Activated naive CD8-positive, alpha-beta T cell treated with anti-CD3 and anti-CD28 coated beads, Interleukin-2, amount 50 U/mL, for 16 hours (primary cell): ENCODE measurements at places on chromosomes 6 and 20.

DNA sequence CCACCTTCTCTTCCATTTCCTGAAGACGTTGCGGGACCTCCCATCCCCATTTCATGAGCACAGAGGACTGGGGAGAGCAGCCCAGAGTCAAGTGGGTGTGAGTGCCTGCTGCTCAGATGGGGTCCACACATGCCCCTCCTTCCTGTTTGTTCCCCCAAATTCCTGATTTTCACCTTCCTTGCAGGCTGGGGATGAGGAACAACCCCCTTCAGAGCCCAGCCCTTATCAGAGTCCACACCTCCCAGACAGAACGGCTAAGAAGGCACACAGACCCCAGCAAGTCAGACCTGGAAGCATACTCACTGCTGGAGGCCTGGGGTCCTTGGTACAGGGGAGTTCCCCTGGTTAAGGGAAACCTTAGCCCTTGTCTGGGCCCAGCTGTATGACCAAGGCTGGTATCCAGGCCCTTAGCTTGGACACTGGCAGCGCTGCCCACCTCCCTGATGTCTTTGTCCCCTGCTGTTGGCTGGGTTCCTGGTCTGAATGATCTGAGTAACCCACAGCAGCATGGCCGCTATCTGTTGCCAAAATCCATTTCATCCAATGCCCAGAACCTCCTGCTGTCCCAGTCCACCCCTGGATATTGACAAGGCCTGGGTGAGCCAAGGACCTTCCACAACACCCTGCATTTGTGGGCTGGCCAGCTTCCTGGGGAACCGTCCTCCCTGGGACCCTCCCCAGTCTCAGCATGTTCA, 230.9 kb downstream of the SYNDIG1 start:
- no peak for DNase-seq

DNA sequence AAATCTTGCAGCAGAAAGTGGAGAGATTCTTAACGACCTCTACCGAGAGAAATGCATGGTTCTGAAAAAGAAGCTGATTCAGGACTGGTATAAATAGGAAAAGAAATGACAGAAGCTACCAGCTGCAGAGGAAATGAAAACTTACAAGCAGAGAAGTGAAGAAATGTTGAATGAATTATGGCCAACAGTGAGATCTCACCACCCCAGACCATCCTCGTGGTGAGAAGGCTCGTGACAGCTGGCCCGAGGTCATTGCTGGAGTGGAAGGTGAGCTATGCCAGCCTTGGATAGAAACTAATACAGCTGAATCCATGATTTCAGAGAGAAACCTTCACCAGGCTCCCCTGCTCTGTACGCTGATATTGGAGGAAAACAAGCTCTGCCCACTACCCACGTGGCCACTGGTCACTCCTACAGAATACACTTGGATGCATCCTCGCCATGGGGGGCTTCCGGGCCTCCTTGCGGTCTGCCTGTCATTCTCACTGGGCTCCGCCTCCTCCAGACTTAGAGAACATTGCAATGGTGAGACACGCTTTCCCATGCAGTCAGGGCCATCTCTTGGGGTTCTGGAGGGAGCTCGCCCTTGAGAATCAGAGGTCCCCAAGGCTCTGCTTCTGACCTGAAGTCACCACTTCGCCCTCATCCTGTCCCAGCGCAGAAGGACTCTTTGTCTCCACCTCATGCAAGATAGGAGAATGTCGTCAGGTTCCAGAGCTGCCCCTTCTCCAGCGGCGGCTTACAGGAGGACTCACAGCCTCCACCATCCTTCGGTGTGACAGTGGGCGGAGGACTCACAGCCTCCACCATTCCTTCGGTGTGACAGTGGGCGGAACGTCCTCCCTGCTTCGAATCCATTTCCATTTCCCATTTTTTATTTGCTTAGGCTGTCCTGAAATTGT, 10.6 kb upstream of the TUBB2B start:
- DNase-seq: no peak

- DNase-seq: no peak
Measured at GRCh38 chr6:14035071-14035847, 82.3 kb upstream of the CD83 start.

DNA sequence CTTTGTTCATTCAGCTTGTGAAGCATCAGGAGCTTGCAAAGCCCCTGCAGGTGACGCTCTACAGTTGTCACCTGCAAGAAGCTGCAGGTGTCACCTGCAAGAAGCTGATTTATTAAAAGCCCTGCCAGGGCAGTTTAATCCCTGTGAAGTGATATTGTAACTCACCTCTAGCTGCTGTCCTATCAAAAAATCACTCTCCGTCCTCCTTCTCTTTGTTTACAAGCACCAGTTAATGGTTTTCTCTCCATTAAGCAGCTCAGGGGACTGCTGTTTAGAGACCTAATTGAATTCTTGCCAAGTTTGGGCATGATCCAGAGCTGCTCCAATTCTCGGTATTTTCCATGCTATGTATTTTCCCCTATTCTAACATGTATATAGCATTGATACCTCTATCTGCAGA, 345.9 kb downstream of the ARHGAP18 start:
- no peak for DNase-seq

DNA sequence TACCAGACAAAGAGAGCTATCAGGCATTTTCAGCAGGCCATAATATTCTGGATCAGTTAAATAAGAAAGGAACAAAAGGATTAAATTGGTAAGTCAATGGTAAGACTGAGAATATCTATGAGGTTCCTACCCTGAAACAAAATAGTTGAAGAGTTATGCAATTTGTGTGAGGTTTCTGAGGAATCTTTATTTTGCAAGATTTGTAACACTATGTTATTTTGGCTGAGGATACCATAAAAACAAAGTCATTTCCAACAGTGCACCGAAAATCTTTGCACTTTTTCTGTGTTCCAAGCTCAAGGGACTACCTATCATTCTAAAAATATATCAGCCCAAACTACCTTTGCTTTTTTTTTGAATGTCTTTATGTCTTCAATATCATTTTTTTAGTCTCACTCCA, 383.3 kb upstream of the CITED2 start:
- no peak for DNase-seq

GRCh38 chr6:3455147-3455568, 1.7 kb downstream of the SLC22A23 start:
- no peak for DNase-seq

DNA sequence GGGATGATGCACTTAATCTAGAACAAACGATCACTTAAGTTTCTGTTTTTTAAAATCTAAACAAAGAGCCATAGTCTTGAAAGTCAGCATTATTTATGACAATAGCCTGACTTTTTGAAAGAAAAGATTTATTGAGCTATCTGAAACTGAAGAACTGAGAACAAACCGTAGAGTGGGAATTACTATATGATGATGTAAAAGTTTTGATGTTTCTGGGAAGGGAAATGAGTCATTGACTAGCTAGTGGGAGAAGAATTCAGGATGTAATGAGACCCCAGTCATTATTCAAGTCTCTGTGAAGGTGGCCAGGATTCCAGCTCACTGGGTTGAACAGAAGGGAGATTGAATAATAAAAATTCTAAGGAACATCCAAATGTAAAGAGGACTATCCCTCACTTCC, 83.4 kb upstream of the FABP7 start:
- DNase-seq: no peak

DNA sequence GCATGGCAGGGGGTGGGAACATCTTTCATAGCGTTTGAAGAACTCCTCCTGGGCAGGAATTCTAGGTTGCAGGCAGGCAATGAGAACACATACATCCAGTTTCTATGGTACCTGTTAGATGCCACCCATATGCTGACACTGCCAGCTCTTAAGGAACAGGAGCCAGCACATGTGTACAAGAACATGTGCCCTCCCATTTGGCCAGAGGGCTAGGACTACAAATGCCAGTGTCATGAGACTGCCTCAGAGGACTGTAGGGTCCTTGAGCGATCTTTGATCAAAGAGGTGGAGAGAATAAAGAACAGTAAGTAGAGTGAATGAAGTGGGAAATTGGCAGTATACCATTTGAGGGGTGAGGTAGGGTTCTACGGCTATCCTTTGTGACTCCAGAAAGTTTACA, 45.8 kb downstream of the GCLC start:
- no peak for DNase-seq

DNA sequence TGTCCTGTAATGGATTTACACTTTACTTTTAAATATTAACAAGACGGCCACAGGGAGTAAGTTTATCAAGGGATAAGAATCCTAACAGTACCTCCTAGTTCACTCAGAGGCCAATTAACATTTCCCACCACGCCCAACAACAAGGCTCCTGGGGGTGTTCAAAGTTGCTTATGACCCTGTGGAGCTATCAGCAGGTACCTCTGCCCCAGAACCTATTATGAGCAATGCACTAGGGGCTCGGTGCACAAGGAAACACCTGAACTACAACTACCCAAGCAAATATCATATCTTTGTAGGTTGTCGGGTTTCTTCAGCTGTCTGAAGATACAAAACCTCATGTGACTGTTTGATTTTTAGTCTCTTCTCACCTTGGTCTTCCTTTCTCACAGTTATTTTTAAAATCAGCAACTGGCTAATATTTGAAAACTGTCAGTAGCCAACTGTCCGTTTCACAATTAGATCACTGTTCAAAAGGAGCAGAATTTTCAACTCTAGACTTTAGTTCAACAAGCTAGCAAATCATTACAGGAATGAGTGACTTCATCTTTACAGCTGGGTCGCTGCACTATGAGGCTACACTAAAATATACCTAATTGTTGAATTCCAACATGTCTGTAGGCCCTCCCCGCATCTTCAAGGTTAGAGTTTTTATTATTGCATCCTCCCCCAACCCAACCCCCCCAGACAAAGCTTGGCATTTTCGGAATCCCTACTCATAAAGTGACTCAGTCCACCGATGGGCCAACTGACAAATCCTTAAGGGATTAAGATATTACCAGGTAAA, 38.1 kb downstream of the B4GALT5 start:
- no peak for DNase-seq

DNA sequence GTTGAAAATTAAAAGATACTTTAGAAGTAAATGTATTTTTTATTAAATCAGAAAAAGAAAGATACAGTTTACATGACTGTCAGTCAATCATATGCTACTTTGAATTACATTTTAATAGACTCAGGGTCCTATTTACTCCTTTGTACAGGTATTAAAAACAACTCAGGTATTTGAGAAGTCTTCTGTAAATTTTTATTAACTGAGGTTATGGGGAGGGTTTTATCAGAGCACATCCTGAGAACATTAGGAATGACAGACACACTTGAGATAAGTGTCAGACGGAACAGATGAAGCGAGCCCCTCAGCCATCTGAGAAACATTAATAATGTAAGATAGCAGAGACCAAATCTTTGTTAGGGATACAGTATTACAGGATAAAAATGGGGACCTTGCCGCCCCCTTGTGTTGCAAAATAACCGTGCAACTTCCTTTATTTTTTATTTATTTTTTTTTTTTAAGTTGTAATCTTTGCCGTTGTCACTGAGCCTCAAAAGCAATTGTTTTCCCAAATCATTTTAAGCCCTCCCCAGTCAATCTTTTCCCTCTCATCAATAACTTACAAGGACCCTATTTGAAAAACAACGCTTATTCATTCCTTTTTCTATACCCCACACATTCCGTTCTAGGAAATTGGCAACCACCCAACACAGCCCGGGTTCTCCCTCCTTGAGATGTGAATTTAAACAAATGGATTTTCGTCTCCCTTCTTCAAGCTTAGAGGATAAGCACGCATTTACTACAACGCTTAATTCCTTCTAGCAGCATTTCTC, 126.7 kb downstream of the BCAS1 start:
- DNase-seq: no peak
